ENCODE measurements at places on chromosomes 5 and 9.

DNA sequence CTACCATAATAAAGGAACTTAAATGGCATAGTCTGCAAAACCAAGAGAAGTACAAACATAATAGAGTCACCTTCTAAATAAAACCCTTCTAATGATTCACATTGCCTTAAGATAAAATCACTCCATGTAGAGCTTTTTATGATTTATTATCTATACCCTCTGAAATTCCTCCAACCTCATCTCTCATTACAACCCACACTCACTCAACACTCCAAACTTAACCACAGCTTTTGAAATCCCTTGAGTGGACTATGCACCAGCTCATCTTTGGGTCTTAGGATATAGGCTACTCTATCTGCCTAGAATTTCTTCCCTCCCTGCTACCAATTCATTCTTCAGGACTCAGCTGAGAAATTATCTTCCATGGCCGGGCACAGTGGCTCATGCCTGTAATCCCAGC is 122.5 kb downstream of the CETN3 start:
- ATAC-seq: no peak
- H3K4me1 ChIP-seq: no peaks in the 10 kb centered on the region
- no peaks in the 10 kb centered on the region for H3K36me3 ChIP-seq
- no peak overlapping the region for H3K27ac ChIP-seq
- H3K27me3 ChIP-seq: peaks cover 20% of the 10 kb centered on the region
- H3K4me3 ChIP-seq: no peak overlapping the region

DNA sequence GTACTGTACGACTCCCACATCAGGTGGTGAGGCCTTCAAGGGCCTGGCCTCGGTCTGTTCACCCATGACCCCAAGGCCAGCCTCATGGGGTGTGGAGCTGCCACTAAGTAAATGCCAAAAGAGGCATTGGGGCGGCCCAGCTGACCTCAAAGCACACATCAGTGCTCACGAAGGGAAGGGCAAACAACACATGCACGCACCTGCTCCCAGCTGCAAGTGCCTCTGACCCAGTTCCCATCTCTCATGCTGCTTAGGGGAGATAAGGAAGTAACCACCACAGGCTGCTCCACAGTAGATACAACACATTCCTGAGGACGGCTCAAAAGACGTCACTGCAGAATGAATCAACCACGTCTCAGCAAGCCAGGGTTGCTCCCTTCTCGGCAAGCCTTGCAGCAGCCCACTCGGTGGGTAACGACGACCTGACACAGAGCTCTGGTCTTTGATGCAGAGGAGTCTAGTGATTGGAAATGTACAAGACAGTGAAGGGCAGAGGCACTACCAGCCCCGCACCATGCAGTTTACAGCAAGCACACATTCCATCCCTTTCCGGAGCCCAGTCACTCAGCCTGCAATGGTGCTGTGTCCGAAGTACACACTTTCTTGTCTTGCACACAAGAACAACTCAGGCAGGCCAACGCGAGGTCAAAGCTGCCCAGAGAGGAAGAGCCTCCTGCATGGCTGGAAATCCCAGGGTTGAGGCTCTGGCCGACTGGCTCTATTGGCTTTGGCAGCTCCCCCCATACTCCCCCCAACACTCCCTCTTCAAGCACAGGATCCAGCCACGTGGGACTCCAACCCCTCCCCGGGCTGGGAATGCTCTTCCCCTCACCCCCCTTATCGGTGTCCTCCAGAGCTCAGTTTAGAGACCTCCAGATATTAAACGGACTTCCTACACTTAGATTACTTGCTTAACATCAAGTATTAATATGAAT is 31.8 kb downstream of the FABP6 start:
- peak; percentile 87 for ATAC-seq
- peaks cover 34% of the 10 kb centered on the region for H3K4me1 ChIP-seq
- peaks cover 64% of the 10 kb centered on the region for H3K27me3 ChIP-seq
- H3K4me3 ChIP-seq: peak overlapping the region; percentile 10
- H3K36me3 ChIP-seq: no peaks in the 10 kb centered on the region

- no peak overlapping the region for H3K4me3 ChIP-seq
- H3K27me3 ChIP-seq: peaks cover 46% of the 10 kb centered on the region
- no peak overlapping the region for H3K27ac ChIP-seq
- no peak for ATAC-seq
- H3K36me3 ChIP-seq: no peaks in the 10 kb centered on the region
These were observed 60.5 kb upstream of the IL6ST start for GRCh38 chr5:56055287-56055686.

GRCh38 chr5:60630179-60630578 is 69.8 kb downstream of the DEPDC1B start:
- no peak overlapping the region for H3K27ac ChIP-seq
- ATAC-seq: no peak
- H3K36me3 ChIP-seq: no peaks in the 10 kb centered on the region
- no peak overlapping the region for H3K4me3 ChIP-seq
- no peaks in the 10 kb centered on the region for H3K27me3 ChIP-seq

GRCh38 chr5:113266227-113266912 is 168.4 kb downstream of the TSSK1B start:
- no peak overlapping the region for H3K27ac ChIP-seq
- H3K36me3 ChIP-seq: no peaks in the 10 kb centered on the region
- peaks cover 17% of the 10 kb centered on the region for H3K27me3 ChIP-seq
- H3K4me3 ChIP-seq: no peak overlapping the region
- ATAC-seq: no peak

GRCh38 chr9:92639791-92640271 is 30.1 kb downstream of the IPPK start:
- H3K4me1 ChIP-seq: no peaks in the 10 kb centered on the region
- no peak for ATAC-seq
- H3K27me3 ChIP-seq: no peaks in the 10 kb centered on the region
